OCI-M1 (cell line): ENCODE measurements at places on chromosomes 7 and 10.

- no peak for DNase-seq
These were observed 139.8 kb upstream of the TNS3 start for GRCh38 chr7:47721670-47722069.

DNA sequence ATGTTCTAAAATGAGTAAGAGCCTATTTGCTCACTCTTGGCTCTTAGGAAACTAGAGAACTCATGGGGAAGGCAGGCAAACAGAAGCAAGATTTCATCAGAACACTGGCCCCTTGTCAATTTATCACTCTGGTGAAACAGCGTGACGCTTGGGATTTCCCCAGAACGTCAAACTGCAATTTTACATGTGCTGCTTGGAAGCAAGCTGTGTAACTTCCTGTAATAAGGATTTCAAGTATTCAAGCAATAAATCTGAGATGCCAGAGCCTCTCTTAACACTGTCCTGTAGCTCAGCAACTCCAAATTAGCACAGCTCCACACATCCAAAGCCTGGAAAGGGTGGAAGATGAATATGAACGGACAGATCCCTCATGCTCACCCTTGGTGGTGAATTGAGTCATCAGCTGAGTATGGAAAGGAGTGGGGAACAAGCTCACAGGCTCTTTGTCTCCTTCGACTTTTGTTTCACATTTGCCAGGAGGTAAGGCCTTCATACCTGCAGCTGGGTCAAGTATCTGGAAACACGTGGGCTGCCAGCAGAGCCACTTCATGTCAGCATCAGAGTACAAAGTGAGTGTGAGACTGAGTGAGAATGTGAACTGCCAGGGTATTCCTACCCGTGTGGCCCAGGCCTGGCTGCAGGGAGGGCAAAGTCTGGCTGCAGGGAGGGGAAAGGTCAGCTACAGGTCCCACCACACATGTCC lies 140.4 kb upstream of the NAMPT start:
- DNase-seq: peak; percentile 75

- no peak for DNase-seq
These were observed 450.0 kb downstream of the HTR7 start for GRCh38 chr10:90407851-90408250.

DNA sequence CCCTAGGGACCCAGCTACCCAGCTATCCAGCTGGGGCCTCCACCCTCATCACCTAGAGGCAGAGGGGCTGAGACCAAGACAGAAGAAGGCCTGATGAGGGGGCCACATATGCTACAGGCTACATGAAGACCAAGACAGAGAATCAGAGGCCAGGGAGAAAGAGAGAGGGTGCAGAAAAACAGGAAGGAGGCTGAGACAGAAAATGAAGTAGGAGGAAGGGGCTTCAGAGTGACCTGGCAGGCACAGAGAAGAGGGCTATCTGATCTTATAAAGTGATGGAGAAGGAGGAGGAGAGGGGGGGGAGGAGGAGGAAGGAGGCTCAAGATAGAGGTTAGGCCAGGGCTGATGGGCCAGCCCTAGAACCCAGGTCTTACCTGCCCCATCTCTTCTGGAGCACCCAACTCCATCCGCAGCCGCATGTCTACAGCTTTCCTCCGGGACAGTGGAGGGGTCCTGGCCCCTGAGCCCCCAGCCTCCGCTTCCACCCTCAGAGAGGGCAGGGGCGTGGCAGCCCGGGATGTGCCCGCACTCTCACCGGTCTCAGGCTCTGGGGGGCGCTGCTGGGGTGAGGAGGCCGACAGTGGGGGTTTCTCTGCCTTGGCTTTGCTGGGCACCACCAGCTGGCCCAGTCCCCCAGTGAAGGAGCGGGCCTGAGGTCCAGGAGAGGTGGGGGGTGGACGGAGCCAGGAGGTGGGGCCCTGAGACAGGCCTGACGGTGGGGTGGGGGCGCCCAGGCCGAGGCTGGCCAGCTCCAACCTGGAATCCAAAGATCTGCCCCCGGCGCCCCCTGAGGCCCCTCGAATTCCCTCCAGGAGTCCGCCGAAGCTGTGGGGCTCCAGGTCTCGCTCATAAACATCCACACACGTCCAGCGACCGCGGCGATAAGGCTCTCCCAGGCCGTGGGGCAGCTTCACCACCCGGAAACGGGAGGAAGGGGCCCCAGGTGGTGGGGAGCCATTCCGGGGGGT lies 1.8 kb downstream of the TSC22D4 start:
- DNase-seq: peak; percentile 54

DNA sequence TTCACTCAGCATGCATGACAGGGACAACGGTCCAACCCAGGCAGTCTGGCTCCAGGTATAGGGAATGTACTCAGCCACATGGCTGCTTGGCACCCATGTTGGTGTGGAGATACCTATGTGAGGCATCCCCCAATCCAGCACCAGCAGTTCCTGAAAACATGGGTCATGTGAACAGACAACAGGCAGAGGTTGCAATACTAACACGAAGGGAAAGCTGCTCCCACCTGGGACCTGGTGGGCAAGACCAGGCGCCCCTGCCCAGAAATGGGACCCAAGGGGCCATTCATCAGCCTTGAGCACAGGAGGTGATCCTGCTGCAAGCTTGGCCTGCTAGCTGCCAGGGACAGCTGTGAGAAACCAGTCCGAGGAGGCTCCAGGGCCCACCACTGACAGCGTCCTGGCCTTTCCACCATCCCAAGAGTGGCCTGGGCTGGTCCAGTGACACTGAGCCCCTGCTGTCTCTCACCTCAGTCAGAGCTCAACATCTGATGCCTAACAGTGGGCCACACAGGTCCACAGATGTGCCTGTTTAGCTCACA lies 142.3 kb downstream of the ARHGAP22 start:
- DNase-seq: no peak

DNA sequence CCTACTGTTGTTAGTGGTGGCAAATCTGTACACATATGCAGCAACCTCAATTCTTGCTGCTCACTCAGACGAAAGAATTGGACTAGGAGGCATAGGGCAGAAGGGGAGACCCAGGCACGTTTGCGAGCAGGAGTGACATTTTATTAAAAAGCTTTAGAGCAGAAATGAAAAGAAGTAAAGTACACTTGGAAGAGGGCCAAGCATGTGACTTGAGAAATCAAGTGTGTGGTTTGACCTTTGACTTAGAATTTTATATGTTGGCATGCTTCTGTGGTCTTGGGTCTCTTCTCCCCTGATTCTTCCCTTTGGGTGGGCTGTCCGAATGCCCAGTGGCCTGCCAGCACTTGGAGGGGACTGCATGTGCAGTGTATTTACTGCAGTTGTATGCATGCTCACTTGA lies 205.5 kb upstream of the SEMA3D start:
- peak; percentile 28 for DNase-seq

DNA sequence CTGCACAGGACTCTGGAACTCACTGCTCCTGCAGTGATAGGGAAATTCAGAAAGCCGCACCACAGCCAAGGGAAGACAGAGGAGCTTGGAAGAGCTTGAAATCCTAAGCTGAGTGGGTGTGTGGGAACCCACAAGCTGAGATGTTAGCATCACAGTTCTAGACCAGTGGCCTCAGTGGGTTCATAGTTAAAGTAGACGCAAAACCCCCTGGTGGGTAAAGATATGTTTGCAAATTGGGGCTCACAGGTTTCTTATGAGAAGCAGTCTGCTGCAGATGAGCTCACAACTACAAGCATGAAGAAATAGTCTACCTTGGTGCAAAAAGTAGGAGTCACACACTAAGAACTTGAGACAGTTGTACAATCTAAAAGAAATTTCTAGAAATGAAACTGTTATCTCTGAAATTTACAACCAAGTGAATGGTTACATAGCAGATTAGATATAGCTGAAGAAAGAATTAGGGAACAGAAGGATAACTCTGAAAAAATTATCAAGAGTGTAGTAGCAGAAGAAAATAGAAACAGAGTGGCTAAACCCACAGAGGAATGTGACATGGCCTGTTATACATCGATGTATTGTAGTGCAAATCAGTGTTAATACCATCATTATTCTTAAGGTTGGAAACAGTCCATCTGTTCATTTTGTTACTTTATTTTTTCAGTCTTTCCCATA lies 77.2 kb downstream of the DYNC2I1 start:
- peak; percentile 0 for DNase-seq
